ENCODE measurements at places on chromosomes 11 and 22.

- H3K27me3 ChIP-seq = no peaks in the 10 kb centered on the region
- H3K27ac ChIP-seq = no peak overlapping the region
- H3K4me3 ChIP-seq = no peak overlapping the region
- no peaks in the 10 kb centered on the region for H3K36me3 ChIP-seq
- no peak for DNase-seq
Measured at GRCh38 chr11:109208121-109208520, 213.9 kb upstream of the C11orf87 start.

DNA sequence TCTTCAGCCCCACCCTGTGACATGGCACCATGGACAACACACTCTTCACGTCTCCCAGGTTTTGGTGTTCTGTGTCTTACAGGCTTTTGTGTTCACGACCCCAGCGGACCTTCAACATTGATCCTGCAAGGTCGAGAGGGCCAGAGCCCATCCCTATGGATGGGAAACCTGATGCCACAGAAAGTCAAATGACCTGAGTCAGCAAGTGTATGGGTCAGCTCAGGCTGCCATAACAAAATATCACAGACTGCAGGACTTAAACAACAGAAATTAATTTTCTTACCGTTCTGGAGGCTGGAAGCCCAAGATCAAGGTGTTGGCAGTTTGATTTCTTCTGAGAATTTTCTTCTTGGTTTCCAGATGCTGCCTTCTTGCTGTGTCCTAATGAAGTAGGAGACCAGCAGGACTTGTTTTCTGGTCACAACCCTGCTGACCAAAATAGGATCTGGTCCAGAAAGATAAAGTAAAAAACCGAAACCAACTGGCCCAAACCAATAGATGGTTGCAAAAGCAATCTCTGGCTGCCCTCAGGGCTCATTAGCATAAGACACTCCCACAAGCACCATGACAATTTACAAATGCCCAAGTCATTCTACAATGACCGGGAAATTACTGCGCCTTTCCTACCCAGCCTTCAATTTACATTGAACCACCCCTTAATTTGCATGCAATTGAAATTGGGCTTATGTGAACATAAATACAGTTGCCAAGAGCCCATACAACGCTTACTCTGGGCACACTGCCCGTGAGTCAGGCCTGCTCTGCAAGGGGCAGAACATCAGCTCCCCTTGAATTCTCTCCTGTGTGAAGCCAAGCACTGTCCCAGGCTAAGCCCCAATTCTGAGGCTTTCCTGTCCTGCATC, 113.9 kb downstream of the RPS6KA4 start:
- H3K27ac ChIP-seq = no peak overlapping the region
- H3K4me3 ChIP-seq = no peak overlapping the region
- H3K27me3 ChIP-seq = no peaks in the 10 kb centered on the region
- no peaks in the 10 kb centered on the region for H3K36me3 ChIP-seq
- H3K4me1 ChIP-seq = no peaks in the 10 kb centered on the region
- no peak for DNase-seq

- H3K36me3 ChIP-seq = no peaks in the 10 kb centered on the region
- H3K27me3 ChIP-seq = no peaks in the 10 kb centered on the region
- no peaks in the 10 kb centered on the region for H3K4me1 ChIP-seq
Measured at GRCh38 chr11:26930518-26931247, 63.2 kb upstream of the FIBIN start.

- DNase-seq = peak; percentile 94
- no peaks in the 10 kb centered on the region for H3K27me3 ChIP-seq
Measured at GRCh38 chr11:62705880-62706849, 1.1 kb downstream of the BSCL2 start.

DNA sequence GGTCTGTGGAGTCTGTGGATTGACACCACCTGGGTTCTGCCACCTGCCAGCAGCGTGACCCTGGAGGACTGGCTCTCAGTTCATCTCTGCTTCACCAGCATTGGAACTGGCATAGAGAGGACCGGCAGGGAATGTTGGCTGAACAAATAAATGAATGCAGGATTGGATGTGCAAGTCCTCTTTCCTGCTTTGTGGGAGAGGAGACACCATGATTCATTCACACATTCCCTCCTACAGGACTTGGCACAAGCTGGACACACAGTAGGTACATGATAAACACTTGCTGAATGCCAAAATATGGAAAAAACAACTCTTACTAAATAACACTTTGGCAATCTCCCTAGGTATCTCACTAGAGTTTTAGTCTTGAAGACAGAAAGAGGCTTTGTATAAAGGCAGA, 116.6 kb upstream of the NARS2 start:
- no peaks in the 10 kb centered on the region for H3K4me1 ChIP-seq
- H3K4me3 ChIP-seq = no peak overlapping the region
- peaks cover 2% of the 10 kb centered on the region for H3K27me3 ChIP-seq
- no peak overlapping the region for H3K27ac ChIP-seq
- no peaks in the 10 kb centered on the region for H3K36me3 ChIP-seq

DNA sequence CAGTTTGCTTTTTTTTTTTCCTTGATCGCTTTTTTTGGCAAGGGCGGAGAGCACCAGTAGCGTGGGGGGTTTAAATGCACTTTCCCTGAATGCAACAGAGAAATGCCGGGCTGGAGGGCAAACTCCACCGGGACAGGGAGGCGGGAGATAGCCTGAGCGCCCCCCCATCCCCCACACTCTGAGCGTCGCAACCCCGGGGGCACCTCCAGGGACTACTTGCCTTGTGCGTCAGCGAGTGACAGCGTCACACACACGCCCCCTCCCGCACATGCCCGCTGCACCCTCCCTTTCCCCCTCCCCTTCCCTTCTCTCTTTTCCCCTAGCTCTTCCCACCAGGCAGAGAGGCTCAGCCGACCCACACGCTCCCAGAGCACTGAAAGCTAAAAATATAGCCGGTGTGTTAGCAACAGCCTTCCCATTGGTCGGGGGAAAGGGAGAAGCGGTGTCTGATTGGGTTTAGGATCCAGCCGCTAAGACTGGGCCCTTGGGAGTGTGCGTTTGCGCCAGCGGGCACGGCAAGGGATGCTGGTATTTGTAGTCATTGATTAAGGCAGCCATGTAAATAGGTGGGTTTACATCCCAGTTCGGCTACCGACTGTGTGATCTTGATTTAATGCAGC, 1.7 kb upstream of the TOB2 start:
- peak overlapping the region; percentile 79 for H3K4me3 ChIP-seq
- peak; percentile 93 for DNase-seq
- no peaks in the 10 kb centered on the region for H3K27me3 ChIP-seq

- DNase-seq = no peak
- H3K4me1 ChIP-seq = peaks cover 4% of the 10 kb centered on the region
- H3K36me3 ChIP-seq = no peaks in the 10 kb centered on the region
- H3K27ac ChIP-seq = no peak overlapping the region
- no peaks in the 10 kb centered on the region for H3K27me3 ChIP-seq
- H3K4me3 ChIP-seq = no peak overlapping the region
Measured at GRCh38 chr11:61701242-61701886, 21.2 kb downstream of the DAGLA start.

- H3K36me3 ChIP-seq = no peaks in the 10 kb centered on the region
- H3K27me3 ChIP-seq = no peaks in the 10 kb centered on the region
- peaks cover 2% of the 10 kb centered on the region for H3K4me1 ChIP-seq
- no peak within 1 kb of the TSS for H3K27ac ChIP-seq
Measured at GRCh38 chr11:1622086-1622485, at the start of gene KRTAP5-4. TSS of gene KRTAP5-4 (minus strand) at chr11:1622138. CDS start at chr11:1622093, 45 bp downstream.

GRCh38 chr22:49999063-49999945, 13.3 kb downstream of the IL17REL start:
- no peak overlapping the region for H3K27ac ChIP-seq
- H3K4me3 ChIP-seq = no peak overlapping the region
- no peaks in the 10 kb centered on the region for H3K27me3 ChIP-seq
- no peak for DNase-seq
- no peaks in the 10 kb centered on the region for H3K4me1 ChIP-seq

GRCh38 chr11:118102721-118103261, 16.0 kb upstream of the SMIM35 start:
- no peak overlapping the region for H3K4me3 ChIP-seq
- no peaks in the 10 kb centered on the region for H3K4me1 ChIP-seq
- no peak overlapping the region for H3K27ac ChIP-seq
- no peaks in the 10 kb centered on the region for H3K36me3 ChIP-seq
- no peaks in the 10 kb centered on the region for H3K27me3 ChIP-seq

DNA sequence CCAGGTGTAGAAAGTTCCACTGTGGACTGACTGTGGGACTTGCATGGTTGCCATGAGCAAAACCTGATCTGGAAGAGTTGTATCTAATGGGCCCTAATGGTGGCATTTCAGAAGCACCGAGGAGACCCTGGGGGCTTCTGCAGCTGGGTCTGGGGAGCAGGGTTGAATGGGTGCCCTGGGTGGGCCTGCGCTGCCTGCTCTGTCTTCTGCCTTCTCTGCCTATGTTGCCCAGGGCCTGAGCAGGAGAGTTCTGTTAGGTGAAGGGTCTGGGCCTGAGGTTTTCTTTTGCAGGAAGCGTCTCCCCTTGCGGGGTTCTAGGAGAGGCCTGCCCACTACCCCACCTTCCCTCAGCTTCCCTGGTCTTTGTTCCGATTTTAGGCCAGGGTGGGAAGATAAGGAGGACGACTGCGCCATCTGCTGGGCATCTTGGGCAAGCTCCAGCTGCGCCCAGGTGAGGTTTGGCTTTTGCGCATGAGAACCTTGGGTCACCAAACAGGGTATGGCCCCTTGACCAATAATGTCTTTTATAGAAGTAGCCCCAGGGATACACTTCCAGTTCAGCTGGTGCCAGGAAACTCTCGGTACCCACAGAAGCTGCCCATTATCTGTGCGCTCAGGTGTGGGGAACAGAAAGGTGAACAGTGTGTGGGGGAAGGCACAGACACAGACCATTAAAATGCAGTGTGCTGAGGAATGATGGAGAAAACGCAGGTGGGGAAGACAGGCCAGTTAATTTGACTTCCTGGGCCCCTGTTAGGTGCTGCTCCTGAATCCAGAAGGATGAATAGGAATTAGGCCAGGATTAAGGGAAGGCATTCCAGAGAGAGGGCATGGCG, 23.2 kb downstream of the COMMD9 start:
- no peak overlapping the region for H3K27ac ChIP-seq
- no peak overlapping the region for H3K4me3 ChIP-seq
- H3K27me3 ChIP-seq = no peaks in the 10 kb centered on the region
- no peaks in the 10 kb centered on the region for H3K4me1 ChIP-seq

DNA sequence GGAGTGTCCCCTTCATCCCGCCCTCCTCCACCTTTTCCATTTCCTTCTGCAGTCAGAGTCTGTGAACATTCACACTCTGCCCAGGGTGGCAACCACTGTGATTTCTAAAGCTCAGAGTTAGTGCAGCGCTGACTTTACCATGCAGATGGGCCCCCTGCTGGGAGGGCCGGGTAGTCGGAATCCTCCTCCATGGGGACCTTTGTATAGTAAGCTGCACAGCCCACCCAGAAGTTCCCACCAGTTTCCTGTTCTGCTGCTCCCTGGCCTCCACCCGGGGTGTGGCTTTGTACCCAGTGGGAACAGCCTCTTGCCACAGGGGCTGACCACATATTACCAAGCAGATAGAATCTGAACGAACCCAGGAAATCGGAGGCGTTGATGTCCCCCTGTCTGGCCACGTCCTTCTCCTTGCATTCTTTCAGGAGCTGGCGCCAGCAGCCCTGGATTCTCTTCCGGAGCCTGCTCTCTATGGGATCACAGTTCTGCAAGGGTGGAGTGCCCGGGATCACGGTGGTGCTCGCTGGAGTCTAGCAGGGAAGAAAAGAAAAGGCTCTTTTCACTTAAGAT, 125.3 kb downstream of the MPPED1 start:
- H3K4me1 ChIP-seq = no peaks in the 10 kb centered on the region
- no peaks in the 10 kb centered on the region for H3K36me3 ChIP-seq
- DNase-seq = no peak

GRCh38 chr22:31738566-31738965, 11.4 kb downstream of the PRR14L start:
- no peak overlapping the region for H3K27ac ChIP-seq
- DNase-seq = no peak
- H3K36me3 ChIP-seq = peaks cover 22% of the 10 kb centered on the region
- no peak overlapping the region for H3K4me3 ChIP-seq

Measured in CD4-positive, CD25-positive, alpha-beta regulatory T cell (primary cell).